ENCODE measurements at places on chromosomes 1 and 21. TPM values are rescaled to one million over a fixed set of nuclear protein-coding genes. Genes with fewer than 3 reads are reported as not detected.

The SLFNL1 gene
- total RNA-seq: not detected

The NEXN gene
- 4.6 TPM for total RNA-seq

The ACAP3 gene
- total RNA-seq: 18.2 TPM

The C1QTNF12 gene
- total RNA-seq: 1.4 TPM

The USP24 gene
- total RNA-seq: 17.2 TPM

The RAD54L gene
- 12.1 TPM for total RNA-seq

The TPTE gene
- not detected for total RNA-seq

The NUCKS1 gene
- total RNA-seq: 90.8 TPM

The PCAT6 gene
- total RNA-seq: 2.5 TPM

The BGLAP gene
- 1.2 TPM for total RNA-seq

The ADGRL2 gene
- total RNA-seq: 12.2 TPM

The HES5 gene
- total RNA-seq: not detected

The CYP4X1 gene
- total RNA-seq: not detected

The KIF17 gene
- total RNA-seq: 1.5 TPM

The FCRL6 gene
- not detected for total RNA-seq

The LCE5A gene
- total RNA-seq: not detected

The NBPF20 gene
- 3.6 TPM for total RNA-seq

The TENT5C gene
- 0.14 TPM for total RNA-seq

The PAQR6 gene
- total RNA-seq: 3.3 TPM

The TCHHL1 gene
- total RNA-seq: not detected

The NR5A2 gene
- total RNA-seq: 8.4 TPM

The FAM3B gene
- not detected for total RNA-seq

The SPATC1L gene
- not detected for total RNA-seq

The ZFP69 gene
- not detected for total RNA-seq

The CDA gene
- total RNA-seq: 32.1 TPM

The FMO4 gene
- total RNA-seq: 0.86 TPM

The SERPINC1 gene
- not detected for total RNA-seq

The TBX19 gene
- 0.61 TPM for total RNA-seq

The RAB7B gene
- total RNA-seq: 2.0 TPM

The BTBD19 gene
- 2.4 TPM for total RNA-seq

The FLG gene
- total RNA-seq: 0.01 TPM

The ILDR2 gene
- total RNA-seq: 0.14 TPM

The CYP4Z1 gene
- not detected for total RNA-seq

The F13B gene
- total RNA-seq: not detected

The TMEM269 gene
- total RNA-seq: 0.40 TPM
